ENCODE measurements at places on chromosomes 16 and 17. TPM values are rescaled to one million over a fixed set of nuclear protein-coding genes. Genes with fewer than 3 reads are reported as not detected.

- DNase-seq = no peak
- no peaks in the 10 kb centered on the region for H3K36me3 ChIP-seq
- H3K27ac ChIP-seq = peak overlapping the region; percentile 55
- no peaks in the 10 kb centered on the region for H3K4me1 ChIP-seq
Measured at GRCh38 chr17:17930674-17931073, 41.5 kb downstream of the TOM1L2 start.

DNA sequence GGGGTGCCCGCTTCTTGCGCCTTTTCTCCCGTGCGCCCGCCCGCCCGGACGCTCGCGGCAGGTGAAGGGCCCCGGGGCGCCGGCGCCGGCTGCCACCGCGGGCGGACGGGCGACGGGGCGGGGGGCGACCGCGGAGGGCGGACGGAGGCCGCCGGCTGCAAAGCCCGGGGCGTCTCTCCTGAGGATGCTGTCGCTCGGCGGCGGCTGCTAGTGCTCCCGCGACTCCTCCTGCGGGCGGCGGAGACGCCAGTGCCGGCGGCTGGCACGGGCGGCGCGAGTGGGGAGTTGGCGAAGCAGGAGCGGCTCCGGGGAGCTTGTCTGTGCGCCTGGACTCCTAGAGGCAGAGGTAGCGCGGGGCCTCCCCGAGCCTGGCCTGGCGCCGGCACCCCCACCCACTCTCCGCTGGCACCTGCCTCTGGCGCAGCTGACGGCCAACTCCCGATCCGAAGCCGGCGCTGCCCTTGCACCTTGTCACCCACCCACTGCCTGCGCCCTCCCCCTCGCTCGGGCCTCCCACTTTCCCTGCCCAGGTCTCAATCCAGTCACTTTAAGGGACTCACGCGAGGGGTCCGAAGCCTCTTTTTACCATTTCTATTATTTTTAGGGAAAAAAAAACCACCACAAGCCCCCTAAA is at the start of gene FAM20A:
Gene FAM20A (minus strand): TSS at position 437 of the 634 bp plus-strand sequence. CDS start 701 bp downstream, outside the sequence.
- peaks cover 46% of the 10 kb centered on the region for H3K4me1 ChIP-seq
- H3K27me3 ChIP-seq = no peaks in the 10 kb centered on the region
- DNase-seq = no peak
- peak within 1 kb of the TSS; percentile 74 for H3K4me3 ChIP-seq
- H3K36me3 ChIP-seq = no peaks in the 10 kb centered on the region
- peak within 1 kb of the TSS; percentile 74 for H3K27ac ChIP-seq

DNA sequence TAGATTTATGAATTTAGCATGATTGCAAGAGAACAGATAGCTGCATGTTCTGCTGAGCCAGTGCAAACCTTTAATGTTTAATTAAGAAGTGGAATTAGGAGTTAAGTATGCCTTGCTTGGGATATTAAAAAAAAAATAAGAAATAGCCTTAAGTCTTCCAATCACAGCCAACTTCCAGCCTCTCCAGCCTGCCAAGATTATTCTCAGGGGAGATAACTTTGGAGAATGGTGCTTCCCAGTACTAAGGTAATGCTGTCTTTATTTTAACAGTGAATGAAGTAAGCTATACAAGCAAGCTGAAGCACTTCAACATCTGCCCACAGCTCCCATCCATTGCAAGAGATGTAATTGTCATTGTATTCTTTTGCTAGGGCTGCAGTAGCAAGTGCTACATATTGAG is 389.5 kb upstream of the ASIC2 start:
- H3K27ac ChIP-seq = no peak overlapping the region
- DNase-seq = no peak
- H3K4me1 ChIP-seq = no peaks in the 10 kb centered on the region

The KRT15 gene
- not detected for total RNA-seq

DNA sequence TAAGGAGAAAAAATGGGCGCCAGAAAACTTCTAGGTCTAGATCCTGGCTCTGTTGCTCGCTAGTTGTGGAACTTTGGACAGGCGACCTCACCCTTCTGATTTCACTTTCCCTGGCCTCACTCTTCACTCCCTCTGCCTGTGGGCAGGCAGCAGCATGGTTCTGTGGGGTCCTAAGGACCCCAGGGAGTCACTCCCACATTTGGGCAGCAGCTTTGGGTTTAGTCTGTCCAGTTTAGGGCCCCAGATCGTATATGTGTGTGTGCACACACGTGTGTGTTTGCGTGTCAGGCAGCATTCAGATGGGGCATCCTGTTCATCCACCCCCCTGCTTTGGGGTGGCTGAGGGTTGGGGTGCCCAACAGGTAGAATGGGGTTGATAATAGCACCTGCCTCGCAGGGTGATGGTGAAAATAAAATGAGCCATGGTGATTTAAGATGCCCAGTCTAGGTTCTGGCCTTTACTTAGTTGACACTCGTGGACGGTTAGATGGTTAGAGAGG is 102.2 kb downstream of the RAB11FIP4 start:
- H3K4me1 ChIP-seq = no peaks in the 10 kb centered on the region
- DNase-seq = no peak
- H3K4me3 ChIP-seq = no peak overlapping the region
- no peaks in the 10 kb centered on the region for H3K36me3 ChIP-seq
- no peak overlapping the region for H3K27ac ChIP-seq
- H3K27me3 ChIP-seq = no peaks in the 10 kb centered on the region

DNA sequence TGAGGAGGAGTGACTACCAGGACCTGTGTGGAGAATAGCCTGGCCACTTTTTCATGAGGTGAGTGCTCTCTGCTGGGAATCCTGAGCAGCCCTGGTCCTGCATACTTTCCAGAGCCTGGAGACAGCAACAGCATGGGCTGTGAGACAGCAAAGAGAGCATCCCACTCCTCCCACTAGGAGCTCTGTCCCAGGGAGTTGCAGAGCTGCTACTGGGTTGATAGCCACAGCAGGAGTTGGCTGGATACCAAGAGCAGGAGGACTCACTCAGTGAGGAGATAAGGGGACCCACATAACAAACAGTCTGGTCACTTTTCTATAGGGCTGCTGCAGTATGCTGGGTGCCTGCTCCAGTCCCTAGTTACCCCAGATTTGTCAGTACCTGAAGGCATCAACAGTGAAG is 439.3 kb upstream of the CDH8 start:
- H3K36me3 ChIP-seq = no peaks in the 10 kb centered on the region
- no peak overlapping the region for H3K27ac ChIP-seq
- no peaks in the 10 kb centered on the region for H3K27me3 ChIP-seq
- DNase-seq = no peak

The KRT23 gene
- total RNA-seq = not detected

The NHLRC4 gene
- total RNA-seq = 0.43 TPM

DNA sequence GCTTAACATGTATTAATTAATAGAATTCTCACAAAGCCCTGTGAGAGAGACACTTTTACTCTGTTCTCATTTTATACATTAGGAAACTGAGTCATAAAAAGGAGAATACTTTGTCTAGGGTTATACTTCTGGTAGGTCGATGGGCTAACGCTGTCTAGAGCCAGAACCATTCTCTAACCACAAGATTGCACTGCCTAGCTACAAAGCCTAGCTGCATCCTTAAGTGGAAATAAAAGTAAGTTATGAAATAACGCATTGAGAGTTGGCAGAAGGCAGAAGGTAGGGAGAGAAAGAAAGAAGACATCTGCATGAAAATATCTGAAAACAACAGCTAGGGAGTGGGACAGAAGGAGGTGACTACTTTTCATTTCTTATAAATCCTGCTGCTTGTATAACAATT is 33.2 kb downstream of the IRX6 start:
- H3K27me3 ChIP-seq = no peaks in the 10 kb centered on the region
- no peaks in the 10 kb centered on the region for H3K4me1 ChIP-seq

The RAMP2 gene
- 35.2 TPM for total RNA-seq

The CD300E gene
- 0.52 TPM for total RNA-seq

The ZNF423 gene
- total RNA-seq = 8.5 TPM

- H3K27ac ChIP-seq = no peak overlapping the region
- no peaks in the 10 kb centered on the region for H3K27me3 ChIP-seq
- no peaks in the 10 kb centered on the region for H3K4me1 ChIP-seq
- no peak for DNase-seq
- H3K4me3 ChIP-seq = no peak overlapping the region
Measured at GRCh38 chr17:1933875-1934715, 91.0 kb downstream of the RTN4RL1 start.

The RNF112 gene
- 0.67 TPM for total RNA-seq

DNA sequence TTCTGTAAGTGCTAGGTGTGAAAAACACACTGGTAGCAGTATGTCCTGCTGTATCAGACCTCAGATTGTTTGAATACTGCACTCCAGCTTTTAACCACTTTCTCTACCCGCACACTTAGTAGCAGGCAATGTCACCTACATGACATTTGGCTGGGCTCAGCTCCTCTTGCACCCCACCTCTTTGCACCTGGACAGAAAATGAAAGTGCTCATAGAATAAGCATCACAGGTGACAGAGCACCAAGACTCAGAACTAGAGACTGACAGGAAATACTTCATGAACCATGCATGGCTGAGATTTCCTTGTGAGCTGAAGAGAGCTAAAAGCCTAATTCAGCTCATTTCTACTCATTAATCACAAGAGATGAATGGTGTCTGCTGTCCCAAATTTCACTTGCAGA is 1014.2 kb upstream of the CDH8 start:
- H3K27ac ChIP-seq = no peak overlapping the region
- no peak for DNase-seq
- H3K4me1 ChIP-seq = no peaks in the 10 kb centered on the region
- no peaks in the 10 kb centered on the region for H3K36me3 ChIP-seq
- no peak overlapping the region for H3K4me3 ChIP-seq

The COG4 gene
- total RNA-seq = 41.8 TPM

GRCh38 chr16:64627288-64627687 is 494.6 kb downstream of the CDH11 start:
- H3K4me1 ChIP-seq = no peaks in the 10 kb centered on the region
- H3K27me3 ChIP-seq = no peaks in the 10 kb centered on the region
- H3K27ac ChIP-seq = no peak overlapping the region
- H3K4me3 ChIP-seq = no peak overlapping the region

The KRTAP2-3 gene
- total RNA-seq = not detected

The SP6 gene
- total RNA-seq = not detected

The GRIN2A gene
- total RNA-seq = 7.4 TPM

DNA sequence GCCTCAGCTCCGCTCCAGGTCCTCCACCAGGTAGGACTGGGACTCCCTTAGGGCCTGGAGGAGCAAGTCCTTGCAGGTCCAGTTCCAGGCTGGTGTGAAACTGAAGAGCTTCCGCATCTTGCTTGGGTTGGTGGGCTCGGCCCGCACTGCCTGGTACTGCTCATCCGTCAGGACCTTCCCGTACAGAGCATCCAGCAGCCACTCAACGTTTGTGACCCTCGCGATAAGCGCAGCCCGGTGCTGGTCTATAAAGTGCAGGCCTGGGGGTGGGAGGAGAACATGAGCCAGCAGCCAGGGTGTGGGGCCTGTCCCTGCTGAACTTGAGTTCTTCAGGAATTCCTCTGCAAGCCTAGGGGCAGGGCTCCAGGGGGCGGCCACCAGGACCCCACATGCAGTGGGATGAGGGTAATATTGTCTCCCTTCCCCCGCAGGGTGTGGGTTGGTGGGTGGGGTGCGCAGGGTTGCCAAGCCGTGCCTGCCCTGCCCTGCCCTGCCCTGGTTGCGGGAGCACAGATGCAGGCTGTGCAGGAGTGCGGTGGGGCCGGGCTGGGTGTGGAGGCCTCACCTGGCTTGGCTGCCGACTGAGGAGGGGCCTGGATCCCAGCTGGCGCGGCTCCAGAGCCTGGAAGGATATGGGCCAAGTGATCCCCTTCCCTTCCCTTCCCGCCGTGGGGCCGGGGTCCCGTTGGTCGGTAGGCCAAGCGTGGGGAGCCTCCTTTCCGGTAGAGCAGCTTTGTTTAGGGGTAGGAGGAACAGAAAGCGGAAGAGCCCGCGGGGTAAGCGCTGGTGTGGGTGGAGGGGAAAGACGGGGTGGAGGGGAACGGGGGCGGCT is 762 bp downstream of the PYCARD start:
- H3K4me3 ChIP-seq = peak overlapping the region; percentile 71
- peak overlapping the region; percentile 62 for H3K27ac ChIP-seq
- no peaks in the 10 kb centered on the region for H3K27me3 ChIP-seq
- no peak for DNase-seq
- H3K36me3 ChIP-seq = no peaks in the 10 kb centered on the region
- H3K4me1 ChIP-seq = peaks cover 23% of the 10 kb centered on the region

The GGT6 gene
- total RNA-seq = not detected

DNA sequence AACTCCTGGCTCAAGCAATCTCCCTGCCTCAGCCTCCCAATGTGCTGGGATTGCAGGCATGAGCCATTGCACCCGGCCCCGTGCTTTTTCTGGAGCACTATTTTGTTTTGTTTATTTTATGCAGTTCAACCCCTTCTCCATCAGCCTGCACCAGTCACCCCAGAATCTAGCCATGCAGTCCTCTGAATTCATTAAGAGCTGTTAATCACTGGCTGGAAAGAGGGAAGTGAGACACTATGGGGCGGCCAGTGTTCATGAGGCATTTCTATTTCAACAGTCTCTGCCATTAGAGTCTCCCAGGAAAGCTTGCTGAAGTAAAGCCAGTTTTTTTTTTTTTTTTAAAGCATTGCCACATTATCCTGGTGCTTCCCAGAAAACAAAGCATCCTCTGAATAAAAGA is 1.7 kb downstream of the VWA3A start:
- H3K36me3 ChIP-seq = no peaks in the 10 kb centered on the region
- H3K4me3 ChIP-seq = no peak overlapping the region
- H3K27ac ChIP-seq = no peak overlapping the region
- H3K4me1 ChIP-seq = no peaks in the 10 kb centered on the region
- H3K27me3 ChIP-seq = no peaks in the 10 kb centered on the region

The SPATA22 gene
- 0.82 TPM for total RNA-seq

DNA sequence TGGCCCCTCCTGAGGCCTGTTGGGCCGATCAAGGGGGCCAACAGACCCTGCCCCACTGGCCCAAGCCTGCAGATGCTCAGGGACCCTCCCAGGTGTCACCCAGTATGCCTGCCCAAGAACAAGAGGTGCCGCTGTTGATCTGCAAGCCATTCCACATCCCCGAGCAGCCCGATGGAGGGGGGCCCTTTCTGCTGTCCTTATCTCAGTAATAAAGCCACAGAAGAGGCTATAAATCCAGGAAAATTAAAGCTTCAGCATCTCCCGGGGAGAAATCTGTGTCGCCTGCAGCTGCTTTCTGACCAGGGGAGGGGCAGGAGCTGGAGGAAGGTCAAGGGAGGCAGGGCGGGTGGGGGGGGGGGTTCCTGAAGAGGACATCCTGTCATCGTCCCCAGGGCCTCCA is 11.7 kb upstream of the CACNA1H start:
- no peak for DNase-seq
- H3K4me1 ChIP-seq = no peaks in the 10 kb centered on the region
- H3K27me3 ChIP-seq = no peaks in the 10 kb centered on the region
- H3K4me3 ChIP-seq = no peak overlapping the region
- no peak overlapping the region for H3K27ac ChIP-seq

DNA sequence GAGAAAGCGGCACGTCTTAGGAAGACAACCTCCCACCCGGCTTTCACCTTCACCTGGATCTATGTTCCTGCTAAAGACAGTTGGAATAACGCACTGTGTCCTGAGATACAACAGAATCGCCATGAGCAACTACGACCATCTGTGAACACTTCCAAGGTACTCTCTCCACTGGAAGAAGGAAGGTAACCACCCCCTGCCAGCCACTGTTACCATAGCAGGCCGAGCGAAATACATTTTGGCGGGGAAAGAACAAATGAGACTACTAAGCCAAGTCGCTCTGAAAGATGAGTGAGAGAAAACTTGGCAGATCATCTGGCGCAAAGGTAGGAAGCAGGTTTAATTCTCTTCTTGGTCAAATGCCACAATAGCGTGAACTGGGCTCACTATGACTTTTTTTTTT is 9.8 kb downstream of the CRK start:
- no peak overlapping the region for H3K4me3 ChIP-seq
- no peak for DNase-seq
- H3K27me3 ChIP-seq = no peaks in the 10 kb centered on the region
- H3K4me1 ChIP-seq = no peaks in the 10 kb centered on the region
- H3K36me3 ChIP-seq = no peaks in the 10 kb centered on the region

GRCh38 chr16:46649588-46650253 is 28.5 kb upstream of the SHCBP1 start:
- H3K4me1 ChIP-seq = no peaks in the 10 kb centered on the region
- DNase-seq = peak; percentile 84
- H3K4me3 ChIP-seq = peak overlapping the region; percentile 16
- no peaks in the 10 kb centered on the region for H3K36me3 ChIP-seq

- no peaks in the 10 kb centered on the region for H3K4me1 ChIP-seq
- no peaks in the 10 kb centered on the region for H3K27me3 ChIP-seq
Measured at GRCh38 chr17:10605221-10605783, 51.8 kb downstream of the MYH3 start.
